ENCODE measurements at places on chromosomes 11 and 22.

DNA sequence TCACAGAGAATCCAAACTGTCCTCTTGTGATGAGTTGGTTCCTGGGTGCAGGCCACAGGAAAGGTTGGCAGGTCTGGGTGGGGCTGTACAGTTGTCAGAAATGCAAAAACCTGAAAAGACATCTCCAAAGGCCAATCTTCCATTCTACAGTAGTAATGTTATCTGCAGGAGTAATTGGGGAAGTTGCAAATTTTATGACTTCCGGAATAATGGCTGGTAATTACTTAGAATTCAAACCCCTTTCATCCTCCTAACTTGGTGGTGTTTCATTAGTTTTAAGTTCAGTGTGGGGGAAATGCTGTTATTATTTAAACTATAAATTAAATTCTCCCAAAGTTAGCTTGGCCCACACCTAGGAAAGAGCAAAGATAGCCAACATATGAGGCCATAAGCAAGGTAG, 64.7 kb upstream of the FAT3 start:
- DNase-seq = no peak

GRCh38 chr11:35007277-35007676, 90.9 kb downstream of the PDHX start:
- peak; percentile 56 for DNase-seq

DNA sequence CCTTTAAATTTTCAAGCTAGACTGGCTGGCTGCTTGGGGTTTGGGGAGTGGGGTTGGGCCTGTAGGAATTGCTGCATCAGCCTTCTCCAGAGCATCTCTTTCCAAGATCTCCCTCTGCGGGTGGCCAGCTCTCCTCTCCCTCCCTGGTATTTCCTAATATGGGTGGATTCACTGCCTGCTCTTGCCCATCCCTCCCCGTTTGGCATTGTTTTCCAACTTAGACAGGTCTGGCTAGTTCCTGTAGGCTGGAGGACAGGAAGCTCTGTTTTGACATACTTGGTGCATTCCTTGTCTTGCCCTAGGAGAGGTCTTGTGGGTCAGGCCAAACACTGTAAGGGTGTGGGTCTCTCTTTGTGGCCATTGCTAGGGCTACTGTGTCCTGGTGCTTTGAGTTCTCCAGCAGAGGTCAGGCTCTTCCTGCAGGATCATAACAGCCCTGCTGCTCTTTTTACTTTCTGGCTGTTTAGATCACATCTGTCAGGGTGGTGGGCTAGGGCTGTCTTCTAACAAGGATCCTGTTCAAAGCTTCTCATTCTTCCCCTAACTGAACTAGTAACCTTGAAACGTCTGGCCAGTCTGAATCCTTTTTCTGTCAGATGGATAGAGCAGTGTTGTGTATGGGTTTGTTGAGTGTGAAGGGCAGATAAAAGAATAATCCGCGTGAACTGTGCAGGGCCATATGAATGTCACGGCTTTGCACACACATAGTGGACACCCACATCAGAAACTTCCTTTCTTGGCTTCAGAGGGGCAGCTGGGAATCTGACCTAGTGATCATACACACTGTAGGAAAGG, 18.3 kb upstream of the MICALL1 start:
- no peak for DNase-seq

DNA sequence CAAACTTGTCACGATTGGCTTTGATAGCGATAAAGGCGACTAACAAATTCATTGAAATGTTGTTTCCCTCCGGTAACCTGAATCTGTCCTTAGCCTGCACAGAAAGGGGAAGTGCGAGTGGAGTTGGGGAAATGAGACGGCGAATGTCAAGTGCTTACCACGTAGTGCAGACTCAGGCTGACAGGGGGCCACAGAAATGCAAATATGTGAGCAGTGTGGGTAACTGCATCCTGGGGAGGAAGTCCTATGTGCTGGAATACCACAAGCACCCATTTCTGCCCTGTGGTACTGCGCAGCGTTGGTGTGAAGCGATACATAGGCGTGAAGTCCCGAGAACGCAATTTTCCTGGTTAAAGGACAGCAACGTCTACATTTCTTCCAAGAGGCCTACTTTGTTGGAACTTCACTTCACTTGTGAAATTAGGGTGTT, 869 bp upstream of the EIF4ENIF1 start:
- peak; percentile 73 for DNase-seq

DNA sequence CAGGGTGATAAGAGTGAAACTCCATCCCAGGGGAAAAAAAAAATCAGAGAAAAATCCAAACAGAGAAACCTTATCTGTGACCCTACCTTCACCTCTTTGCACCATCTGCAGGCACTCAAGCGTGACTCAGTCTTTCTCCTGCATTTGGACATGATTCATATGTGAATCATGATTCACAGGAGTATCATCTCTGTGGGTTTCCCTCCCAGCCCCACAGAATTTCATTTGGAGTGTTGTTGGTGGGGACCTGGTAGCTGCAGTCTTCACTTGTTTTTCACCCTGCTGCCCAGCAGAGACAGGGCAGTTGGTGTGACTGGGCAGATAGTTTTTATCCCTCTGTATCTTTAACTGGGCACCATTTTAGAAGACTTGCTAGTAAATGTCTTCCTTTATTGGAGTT, 75.7 kb downstream of the DEPDC5 start:
- peak; percentile 85 for DNase-seq

- DNase-seq = peak; percentile 87
These were observed at the start of gene MFNG for GRCh38 chr22:37486224-37486845. Gene MFNG, minus strand, starts transcription at chr22:37486384. Its CDS starts 207 bp downstream, at chr22:37486177.

DNA sequence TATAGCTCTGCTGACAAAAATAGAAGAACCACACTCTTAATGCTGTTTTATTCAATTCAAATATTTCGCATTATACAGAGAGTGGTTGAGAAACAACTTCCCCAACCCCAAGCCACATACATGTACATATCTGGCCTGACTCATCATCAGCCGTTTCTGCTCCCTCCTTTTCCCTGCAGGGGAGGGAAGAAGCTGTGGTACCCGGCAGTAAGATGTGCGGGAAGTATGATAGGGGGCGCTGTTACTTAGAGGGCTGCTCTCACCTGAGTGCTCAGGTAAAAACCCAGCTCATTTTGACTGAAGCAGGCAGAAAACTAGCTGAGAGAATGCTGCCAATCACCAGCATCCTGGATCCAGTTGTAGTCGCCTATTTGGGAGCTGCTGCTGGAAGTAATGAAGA, 85.5 kb downstream of the NELL1 start:
- DNase-seq = no peak

DNA sequence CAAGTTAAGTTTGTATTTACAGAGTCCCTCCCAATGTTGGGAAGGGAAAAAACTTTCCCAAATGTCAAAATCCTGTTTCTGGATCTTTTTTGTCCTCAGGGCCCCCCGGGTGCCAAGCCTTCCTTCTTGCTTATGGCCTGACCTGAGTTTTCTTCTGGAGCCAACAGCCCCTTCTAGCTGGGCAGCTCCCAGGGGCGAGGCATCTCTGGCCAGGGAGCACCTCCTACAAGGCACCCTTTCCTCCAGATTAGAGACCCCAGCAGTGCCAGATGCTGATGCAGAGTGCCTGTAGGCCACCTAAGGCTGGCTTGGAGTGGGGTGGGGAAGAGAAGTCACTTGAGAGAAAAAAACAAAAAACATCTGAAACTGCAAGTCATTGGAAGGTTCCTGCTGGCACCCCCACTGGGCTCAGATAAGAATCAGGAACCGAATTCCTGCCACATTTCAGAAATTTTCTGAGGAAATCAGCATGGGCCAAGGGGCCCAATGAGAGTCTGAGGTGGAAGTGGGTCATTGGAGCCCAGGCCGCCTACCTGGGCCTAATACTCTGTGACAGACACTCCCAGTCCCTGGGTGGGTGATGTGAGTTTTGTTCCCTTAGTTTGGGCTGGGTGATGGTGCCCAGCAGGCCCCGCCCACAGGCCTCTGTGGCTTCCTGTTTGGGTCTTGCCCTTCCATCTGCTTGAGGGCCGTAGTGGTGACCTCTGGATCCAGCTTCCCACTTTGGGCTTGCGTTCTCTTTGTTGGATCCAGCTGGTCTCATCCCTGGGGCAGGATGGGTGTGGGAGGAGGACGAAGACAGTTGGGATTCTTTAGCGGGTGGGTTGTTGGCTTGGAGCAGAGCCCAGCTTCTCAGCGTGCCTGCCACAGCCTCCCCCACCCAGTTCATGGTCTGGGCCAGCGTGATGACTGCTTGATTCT, 40.6 kb downstream of the PARVA start:
- DNase-seq = no peak

DNA sequence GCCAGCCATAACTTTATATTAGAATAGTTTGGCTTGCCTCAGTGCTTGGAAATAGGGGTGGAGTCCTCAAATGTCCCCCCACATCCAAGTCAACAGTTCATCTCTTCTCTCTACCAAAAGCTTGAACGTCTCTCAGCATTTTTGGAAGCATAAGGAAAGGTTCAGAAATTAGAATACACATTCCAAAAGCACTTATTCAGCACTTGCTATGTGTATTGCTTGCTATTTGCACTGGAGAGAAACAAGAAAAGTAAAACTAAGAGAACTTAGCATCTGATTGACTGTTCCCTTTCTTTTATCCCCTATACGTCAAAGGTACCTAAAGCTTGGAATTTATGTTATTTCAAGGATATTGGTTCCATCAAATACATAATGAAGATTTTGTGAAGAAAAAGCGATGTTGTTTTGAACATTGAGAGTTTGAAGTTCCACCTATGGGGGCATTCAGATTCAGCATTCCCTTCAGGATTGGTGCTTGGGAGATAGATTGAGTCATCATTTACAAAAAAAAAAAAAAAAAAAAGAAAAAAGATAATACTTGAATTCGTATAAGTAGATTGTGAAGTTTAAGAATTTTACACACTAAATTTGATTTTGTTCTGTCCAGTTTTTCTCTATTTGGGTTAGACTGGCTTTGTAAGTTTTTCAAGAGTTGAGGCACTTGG, 1.3 kb downstream of the TBRG1 start:
- DNase-seq = no peak

DNA sequence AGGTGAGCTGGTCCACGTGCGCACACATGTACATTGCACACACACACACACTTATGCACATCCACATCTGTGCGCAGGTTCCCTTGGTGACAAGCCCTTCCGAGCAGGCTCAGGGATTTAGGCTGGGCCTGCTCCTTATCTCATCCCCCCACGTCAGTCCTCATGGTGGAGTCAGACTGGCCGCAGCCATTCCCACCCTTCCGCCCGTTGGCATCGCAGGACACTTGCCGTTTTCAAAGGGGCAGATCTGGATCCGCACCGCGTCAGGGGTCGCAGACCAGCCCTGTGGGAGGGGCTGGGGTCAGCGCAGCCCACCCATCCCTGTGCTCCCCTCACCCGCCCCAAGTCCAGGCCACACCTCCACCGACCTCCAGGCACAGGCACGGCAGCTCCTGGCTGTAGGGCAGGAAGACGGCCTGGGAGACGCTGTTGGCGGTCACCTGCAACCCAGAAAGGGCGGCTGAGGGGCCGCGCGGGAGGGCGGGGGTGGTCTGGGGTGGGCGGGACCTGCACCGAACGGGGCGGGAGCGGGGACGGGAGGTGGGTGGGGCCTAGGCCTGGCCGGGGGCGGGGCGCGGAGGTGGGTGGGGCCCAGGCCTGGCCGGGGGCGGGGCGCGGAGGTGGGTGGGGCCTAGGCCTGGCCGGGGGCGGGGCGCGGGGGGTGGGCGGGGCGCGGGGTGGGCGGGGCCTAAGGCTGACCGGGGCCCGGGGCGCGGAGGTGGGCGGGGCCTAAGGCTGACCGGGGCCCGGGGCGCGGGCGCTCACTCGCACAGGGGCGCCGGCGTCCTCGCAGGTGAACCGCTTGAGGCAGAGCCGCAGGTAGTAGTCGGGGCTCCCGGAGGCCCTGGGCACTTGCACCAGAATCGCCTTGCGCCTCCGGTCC, 13.3 kb downstream of the IL17REL start:
- no peak for DNase-seq

- DNase-seq = no peak
These were observed 80.6 kb downstream of the GAB2 start for GRCh38 chr11:78336877-78337553.

GRCh38 chr11:134152696-134153095, 71.1 kb downstream of the NCAPD3 start:
- DNase-seq = no peak
